Activated CD8-positive, alpha-beta memory T cell treated with anti-CD3 and anti-CD28 coated beads for 1 hour (primary cell): ENCODE measurements at places on chromosomes 7 and 10.

DNA sequence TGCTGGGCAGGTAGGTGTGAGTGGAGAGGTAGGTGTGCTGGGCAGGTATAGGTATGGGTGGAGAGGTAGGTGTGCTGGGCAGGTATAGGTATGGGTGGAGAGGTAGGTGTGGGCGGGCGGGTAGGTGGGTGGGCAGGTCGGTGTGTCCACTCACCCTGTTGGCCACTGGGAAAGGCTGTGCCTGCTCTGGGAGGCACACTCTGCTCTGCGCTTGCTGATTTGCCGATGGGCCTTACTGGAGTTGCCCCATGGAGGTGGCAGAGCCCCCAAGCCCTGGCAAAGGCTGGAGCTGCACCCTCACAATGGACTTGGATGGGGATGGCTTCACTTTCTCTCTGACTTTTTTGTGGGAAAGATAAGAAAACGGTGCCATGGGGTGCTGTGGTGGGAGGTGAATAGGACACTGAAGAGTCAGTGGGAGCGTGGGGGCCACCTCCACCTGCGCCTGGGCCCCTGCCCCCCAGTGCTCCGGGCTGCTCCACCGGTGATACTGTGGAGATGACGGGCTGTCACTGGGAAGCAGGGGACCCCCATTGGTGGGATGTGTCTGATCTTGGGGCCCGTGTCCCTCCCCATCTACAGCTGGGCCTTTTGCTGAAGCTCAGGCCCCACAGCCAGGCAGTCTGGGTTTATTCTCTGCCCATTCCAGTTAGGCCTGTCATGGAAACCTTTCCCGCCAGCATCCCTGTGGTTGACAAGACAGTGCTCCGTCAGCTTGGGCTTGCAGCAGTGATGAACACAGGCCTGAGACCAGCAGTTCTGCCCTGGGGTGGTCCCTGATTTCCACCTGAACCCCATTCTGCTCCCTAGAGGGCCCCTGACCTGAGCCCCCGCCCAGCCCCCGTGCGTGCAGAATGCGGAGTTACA, 75.0 kb downstream of the NKX6-2 start:
- no peak for DNase-seq

DNA sequence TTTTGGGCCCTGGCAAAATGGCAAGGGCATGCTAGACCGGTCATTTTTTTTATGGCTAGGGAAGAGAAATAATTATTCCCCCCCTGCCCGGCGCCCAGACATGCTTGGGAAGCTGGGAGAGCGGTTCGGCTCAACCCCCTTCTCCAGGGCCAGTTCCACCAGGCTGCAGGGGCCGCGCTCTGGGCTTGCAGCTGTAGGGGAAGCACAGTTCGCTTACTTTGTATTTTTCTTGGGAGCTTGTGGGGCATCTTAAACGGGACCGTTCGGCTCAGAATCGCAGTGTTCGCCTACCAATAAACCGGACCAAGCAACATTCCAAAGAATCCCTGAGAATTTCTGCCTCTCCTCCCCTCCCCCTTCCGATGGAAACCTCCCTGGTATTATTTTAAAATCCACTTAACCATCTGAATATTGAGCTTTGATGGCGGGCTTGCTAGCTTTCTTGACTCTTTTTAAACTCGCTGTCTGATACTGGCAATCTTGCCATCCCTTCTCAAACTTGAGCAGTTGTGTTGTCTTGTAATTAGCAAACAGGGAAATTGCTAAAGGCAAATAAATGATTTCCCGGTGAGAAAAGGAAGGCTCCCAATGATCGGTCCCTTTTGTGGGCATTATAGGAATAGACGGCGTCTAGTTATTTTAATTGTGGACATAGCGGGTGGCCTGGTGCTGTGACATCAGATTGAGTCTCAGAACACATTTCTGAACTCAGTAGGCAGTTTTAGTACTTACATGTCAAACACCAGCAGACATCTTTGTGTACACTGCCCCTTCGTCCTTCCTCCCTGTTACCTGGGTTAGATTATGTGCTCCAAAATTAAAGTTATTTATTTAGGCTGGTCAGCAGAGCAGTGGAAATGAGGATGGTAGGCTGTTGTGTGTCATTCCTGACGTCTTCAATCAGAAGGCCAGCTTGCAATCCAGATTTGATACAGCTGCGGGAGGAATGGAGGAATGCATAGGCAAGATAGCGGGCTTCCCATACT, 3.4 kb downstream of the TCF7L2 start:
- no peak for DNase-seq

- no peak for DNase-seq
Observed at GRCh38 chr7:3267966-3268690, 32.9 kb upstream of the SDK1 start.

- no peak for DNase-seq
Observed at GRCh38 chr7:25643286-25643685, 415.0 kb upstream of the NPVF start.

DNA sequence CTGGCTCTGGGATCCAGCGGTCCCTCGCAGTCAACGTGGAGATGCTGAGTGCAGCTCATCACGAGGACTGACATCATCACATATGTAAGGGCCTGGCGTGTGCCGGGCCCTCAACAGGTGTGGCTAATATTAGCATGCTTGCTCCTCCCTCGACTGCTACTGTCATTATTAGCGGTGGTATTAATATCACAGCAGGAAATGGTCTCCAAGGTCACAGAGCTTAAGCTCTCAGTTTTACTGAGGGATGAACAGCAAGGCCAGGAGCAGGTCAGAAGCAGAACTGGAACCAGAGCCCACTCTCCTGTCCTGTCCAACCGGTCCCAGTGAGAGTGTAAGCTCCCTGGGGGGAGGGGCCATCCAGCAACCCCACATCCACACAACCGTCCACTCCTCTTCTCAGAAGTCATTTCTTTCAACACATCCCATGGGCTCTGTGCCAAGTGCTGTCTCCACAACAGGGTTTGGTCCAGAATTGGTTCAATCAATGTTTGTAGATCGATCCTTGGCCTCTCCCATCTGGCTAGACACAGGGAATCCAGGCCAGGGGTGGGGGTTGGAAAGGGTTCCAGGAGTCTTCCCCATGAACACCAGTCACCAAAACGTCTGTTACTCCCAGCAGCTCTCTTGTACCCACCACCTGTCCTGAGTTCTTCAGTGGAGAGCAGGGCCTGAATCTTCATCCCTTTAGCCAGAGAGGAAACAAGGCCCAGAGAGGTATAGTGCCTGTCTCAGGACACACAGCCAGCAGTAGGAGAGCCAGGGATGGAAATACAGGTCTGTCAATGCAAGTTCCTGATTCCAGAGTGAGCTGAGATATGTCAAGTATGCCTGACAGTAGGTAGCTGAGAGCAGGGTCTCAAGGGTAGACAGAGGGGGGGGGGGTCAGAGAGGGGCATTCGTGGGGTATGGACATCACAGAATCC, 45.3 kb upstream of the ZMIZ1 start:
- DNase-seq, result no peak

DNA sequence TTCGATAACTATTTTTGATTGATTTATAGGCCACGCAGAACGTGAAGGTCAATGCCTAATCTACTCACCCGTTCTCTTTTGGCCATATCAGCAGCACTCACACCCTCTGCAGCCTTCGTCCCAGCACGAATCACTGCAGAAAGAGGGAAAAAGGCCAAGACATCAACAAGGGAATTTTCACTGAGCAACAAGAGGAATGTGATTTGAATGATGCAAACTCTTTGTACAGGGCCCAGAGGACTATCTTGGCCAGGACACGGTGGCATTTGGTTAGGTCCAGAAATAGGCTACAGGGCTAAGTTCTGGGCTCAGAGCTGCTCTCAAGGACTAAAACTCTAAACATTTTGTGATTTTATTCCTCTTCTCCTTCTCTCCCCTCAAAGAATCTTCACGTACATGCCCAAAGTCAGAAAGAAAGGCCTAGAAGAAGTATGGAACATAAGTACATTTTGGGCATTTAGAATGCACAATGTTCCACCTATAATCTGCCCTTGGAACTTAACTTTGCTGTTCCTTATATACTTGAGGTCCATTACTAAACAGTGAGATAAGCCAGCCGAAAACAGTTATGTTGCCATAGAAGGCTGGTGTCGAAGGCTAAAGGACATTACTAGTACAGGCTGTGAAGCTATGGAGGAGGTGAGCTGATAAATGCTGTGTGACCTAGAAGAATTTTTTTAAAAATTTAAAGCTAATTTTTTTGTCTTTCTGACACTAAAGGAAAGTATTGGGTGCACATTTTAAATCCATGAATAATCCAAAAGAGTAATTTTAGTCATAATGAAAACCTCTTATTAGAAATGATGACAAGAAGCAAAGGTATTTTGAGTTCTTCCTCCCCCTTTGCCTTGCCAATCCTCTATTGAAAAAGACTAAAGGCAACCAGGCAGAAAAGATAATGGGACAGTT, 20.0 kb downstream of the RBM28 start:
- no peak for DNase-seq
